IPS DF 6.9 (cell line): ENCODE measurements at places on chromosomes 6 and 20.

DNA sequence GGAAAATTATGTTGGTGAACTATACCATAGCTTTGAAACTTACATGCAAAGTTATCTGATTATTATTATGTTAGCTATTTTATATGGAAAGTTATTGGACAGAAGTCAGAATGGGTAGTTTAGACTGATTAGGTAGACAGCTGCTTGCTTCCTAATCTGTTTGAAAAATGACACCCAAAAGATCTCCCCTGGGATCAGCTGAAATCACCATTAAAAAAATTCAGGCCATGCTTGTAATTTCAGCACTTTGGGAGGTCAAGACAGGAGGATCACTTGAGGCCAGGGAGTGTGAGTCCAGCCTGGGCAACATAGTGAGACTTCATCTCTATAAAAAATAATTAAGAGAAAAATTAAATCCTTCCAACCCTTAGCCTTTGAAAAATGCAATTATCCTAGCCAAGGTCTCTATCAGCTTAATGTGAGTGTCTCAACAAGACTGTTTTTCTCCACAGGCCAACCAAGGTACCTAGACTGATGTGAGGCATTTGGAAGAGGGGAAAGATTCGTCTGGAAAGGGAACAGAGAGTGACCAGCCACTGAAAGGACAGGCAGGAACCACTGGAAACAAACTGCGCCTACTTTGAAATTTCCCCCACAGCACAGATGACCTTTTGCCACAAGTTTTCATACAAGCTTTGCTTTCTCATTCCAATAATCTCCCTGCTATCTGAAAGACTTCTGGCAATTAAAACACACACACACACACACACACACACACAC lies 232.3 kb downstream of the GMPR start:
- no peak for DNase-seq

- DNase-seq, result no peak
Observed at GRCh38 chr6:56758120-56758519, 115.4 kb upstream of the DST start.

DNA sequence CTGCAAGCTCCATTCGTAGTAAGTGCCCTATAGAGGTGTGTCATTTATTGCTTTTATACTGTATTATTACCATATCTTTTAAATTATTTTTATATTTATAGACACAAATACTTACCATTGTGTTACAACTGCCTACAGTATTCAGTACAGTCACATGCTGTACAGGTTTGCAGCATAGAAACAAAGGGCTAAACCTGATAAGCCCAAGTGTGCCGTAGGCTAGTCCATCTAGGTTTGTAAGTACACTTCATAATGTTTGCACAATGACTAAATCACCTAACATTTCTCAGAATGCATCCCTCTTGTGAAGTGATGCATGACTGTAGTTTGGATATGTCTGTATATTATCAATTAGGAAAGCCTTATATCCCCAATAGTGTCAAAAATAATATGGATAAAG lies 122.8 kb downstream of the CLVS2 start:
- no peak for DNase-seq

GRCh38 chr6:87558446-87558845 lies 31.3 kb downstream of the RARS2 start:
- DNase-seq, result no peak

GRCh38 chr6:135328136-135328535 lies 147.0 kb downstream of the MYB start:
- DNase-seq, result no peak

- DNase-seq, result no peak
Observed at GRCh38 chr6:53766930-53767329, 27.9 kb upstream of the LRRC1 start.

GRCh38 chr6:259901-260508 lies 32.3 kb upstream of the DUSP22 start:
- no peak for DNase-seq

- no peak for DNase-seq
Observed at GRCh38 chr6:38176797-38177751, 357.5 kb downstream of the ZFAND3 start.

GRCh38 chr6:169224185-169224695 lies 29.4 kb downstream of the THBS2 start:
- no peak for DNase-seq

DNA sequence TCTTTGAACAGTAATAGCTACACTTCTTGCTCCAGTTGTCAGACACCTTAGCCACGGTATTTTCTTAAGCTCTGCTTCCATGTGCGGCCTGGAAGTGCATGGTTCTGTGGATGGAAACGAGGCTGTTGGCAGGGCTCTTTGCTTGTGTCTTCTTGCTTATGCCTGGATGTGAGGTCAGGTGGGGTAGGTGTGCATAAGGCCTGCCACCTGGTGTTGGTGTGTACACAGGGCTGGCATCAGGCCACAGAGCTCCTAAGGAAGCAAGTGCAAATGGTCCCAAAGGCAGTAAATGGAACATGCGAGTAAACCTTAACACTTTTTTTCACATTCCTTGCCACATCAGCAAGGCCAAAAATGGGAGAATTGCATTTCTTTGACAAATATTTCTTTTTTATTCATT lies 158.1 kb upstream of the GMDS start:
- DNase-seq, result no peak

DNA sequence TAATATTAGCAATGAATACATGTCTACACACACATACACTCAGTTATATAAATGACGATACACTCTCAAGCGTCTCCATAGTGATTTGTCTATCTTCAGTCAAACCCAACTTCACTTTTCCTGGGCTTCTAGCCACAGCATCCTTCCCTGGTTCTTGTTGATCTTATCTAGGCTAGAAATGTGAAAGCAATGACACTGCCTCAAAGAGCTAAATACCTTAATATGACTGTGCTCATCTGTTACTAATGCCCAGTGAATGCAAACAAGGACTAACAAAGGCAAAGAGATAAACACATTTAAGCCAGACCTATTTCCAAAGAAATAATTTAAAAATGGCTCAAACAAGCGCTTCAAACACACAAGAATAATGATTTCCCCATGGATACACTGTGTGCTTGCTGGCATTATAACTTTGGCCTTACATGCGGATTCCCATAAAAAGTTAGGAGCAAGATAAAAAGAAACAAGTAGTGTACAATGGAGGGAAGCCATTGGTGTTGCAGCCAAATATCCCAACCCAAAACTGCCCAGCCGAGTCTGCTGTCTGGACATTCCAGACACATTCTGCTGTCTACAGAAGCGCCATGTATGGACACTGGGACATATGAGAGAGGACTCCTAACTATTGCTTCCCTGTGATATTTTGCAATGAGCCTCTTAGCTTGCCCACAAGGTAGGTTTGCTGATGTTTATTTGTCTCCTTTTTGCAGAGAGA lies 19.5 kb upstream of the DAAM2 start:
- DNase-seq, result no peak

DNA sequence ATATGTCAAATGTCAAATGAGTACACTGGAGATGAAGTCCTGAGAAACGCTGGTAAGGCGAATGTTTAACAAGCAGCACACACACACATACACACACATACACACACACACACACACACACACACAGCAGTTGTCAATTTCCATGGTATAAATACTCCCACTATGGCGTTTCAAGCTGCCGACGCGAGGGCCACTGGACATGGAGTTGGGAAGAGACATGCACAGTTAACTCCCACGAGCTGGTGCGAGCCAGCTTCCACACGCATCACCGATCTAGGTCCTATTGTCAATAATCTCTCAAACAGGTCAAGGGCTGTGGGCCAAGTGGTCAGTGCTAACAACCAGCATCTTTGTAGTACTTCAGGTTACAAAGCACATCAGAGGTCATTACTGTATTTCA lies 58.9 kb downstream of the TRERF1 start:
- no peak for DNase-seq

DNA sequence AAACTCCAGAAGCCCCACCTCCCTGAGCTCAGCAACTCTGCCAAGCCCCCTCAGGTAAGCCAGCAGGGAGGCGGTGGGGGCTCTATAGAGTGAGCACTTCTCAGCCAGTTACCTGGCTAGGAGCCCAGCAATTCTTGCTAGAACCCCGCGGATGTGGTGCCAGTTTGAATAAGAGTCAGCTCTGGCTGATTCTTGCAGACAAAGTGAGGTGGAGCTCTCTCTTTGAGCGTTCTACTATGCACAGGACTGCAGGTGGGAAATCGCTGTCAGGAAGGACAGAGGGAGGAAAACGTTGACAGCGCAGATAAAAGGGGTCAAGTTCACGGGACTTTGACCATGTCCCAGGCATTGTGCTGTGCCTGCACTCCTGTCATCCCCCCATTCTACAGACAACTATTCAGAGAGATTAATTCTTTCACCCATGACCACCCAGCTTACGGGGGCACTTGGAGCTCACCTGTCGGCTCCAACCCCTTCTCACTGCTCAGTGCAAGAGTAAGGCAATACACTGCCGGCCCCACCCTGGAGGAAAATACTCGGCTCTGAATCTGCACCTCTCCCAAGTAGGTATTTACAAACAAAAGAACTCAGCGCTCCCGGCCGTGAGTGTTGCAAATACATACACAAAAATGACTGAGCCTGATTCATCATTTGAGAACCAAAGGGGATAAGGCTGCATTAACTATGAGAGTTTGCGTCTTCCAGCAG lies 92.9 kb downstream of the ANKRD60 start:
- DNase-seq, result no peak

- DNase-seq, result no peak
Observed at GRCh38 chr20:22579119-22579427, 5.3 kb downstream of the FOXA2 start.

GRCh38 chr6:56172144-56172543 lies 75.2 kb downstream of the COL21A1 start:
- no peak for DNase-seq

DNA sequence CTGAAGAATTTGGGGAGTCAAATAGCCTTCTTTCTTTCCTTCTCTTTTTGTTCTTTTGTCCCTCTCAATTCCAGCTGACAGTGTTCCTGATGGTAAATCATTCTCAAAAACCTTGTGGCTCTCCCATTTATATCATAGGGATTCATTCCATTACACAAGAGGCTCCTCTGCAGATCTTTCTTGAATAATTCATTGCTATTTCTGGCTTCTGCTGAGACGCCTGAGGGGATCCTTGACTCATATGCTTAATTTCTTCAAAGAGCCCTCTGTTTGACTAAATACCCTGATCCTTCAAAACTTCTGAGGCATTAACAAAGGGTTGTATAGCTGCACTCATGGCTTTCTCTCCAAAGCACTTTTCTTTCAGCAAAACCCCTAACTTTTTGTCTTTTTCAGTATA lies 289.3 kb downstream of the FARS2 start:
- no peak for DNase-seq
